ENCODE measurements at places on chromosomes 1 and 21. TPM values are rescaled to one million over a fixed set of nuclear protein-coding genes. Genes with fewer than 3 reads are reported as not detected.

DNA sequence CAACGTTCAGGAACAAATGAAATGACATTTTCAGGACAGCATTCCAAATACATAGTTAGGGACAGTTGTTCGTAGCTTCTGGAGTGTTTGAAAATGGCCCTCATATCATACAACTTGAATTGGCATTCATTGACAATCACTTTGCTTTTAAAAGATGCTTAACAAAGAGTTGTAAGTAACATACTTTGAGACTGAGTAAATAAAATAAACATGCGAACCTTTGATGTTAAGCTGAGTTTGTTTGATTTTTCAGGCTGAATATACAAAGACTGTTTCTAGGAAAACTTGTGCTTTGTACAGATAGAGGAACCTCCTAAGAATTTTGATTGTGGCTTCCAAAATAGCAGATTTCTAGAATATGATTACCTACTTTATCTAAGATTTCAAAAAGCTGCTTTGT is 45.3 kb downstream of the ITSN1 start:
- DNase-seq = no peak

- DNase-seq = no peak
These were observed 3.1 kb downstream of the SLC45A3 start for GRCh38 chr1:205677167-205677566.

DNA sequence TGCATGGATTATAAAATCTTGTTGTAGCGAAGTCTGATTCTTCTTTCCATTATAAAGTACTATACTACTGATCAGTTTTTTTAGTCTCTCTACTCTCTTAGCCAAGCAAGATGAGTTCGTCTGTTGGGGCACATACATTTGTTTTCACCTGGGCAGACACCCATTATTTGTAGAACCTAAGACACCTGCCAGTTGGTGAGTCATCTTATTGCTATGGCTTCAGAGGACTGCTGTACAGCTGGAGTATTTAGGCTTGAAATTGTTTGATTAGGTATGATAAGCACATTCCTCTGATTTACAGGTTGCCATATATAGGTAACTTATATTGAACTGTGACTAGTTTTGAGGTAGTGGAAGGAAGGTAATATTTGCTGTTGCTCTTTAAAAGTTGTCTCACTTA is 17.2 kb downstream of the RBM15 start:
- peak; percentile 29 for DNase-seq

DNA sequence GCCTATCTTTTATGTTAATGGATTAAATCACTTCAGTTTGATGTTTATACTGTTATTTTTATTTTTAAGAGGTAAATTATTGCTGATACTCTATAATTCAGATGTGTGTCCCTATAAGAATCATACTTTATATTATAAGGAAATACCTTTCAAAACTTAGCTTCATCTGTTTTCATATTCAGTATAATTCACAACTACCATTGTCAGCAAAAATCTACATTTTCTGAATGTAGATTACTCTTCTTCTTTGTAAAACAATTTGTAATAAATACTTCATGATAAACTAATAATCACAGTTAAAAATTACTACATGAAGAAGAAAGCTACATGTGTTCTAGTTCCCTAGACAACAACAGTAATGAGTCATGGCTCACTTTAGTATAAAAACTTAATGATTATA is 115.4 kb upstream of the SERTAD4 start:
- no peak for DNase-seq

DNA sequence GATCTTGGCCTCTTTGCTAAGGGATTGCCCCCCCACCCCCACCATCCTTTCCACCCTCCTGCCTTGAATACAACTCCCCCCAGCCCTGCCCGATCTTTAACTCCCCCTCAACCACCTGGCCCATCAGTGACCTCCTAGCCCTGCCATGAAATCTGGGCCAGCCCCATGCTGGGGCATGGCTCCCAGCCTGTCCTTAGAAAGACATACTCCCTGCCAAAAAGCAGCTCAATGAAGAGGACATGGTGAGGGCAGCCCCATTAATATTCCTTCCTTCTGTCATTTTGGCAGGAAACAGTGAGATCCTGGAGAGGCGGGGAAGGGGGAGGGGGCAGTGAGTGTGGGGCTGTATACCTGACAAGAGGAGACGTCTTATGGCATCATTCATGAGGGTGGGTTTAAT is 66.8 kb upstream of the DISP3 start:
- DNase-seq = no peak

DNA sequence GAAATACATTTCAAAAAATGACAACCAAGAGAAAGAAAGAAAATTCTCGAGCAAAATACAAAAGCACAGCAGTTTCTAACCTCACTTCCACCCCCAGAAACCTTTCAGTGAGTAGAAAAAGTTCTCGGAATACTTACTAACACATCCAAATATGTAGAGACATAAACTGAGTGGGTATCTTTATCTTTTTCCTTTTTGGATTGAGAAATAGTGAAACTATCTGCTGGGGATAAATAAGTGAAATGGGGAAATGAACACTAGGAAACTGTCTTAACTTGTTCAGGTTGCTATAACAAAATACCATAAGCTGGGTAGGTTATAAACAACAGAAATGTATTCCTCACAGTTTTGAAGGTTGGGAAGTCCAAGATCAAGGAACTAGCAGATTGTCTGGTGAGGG is 72.0 kb downstream of the VCAM1 start:
- no peak for DNase-seq

DNA sequence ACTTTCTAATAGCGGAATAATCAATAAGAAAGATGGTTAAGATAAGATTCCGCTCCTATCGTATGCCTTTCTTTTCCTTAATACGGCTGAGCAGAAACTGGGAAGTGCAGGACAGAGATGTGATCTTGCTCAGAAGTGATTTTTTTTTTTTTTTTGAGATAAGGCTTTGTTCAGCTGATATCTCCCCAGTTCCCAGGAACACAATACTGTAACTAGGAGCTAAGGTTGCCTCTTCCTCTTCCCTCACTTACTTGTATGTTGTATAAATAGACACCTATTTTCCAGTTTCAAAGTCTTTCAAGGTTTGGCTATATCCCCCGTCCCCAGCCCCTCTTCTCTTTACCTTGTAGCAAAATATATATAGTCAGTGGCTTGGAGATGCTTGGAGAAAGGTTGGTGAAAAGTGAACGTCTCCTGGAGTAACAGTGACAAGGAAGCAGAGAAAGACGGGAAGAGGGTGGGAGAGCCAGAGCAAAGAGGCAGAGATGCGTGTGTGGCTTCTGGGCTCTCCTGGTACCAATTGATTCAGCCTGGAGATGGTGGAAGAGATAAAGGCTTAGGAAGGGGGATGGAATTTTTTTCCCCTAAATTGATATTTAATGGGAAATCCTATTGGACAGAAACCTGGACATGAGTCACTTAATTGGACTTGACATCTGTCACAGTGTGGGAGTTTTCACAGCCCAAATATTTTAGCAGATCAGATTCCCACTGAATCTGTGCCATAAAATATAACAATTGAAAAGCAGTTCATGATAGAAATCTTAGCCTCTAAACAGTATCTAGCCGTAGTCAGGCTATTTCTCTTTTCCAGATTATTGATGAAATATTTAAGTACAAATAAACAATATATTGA is at the start of gene NHLH2:
TSS of gene NHLH2 (minus strand) at position 522 of the 856 bp plus-strand sequence. CDS start 2,754 bp downstream, outside the sequence.
- no peak for DNase-seq

DNA sequence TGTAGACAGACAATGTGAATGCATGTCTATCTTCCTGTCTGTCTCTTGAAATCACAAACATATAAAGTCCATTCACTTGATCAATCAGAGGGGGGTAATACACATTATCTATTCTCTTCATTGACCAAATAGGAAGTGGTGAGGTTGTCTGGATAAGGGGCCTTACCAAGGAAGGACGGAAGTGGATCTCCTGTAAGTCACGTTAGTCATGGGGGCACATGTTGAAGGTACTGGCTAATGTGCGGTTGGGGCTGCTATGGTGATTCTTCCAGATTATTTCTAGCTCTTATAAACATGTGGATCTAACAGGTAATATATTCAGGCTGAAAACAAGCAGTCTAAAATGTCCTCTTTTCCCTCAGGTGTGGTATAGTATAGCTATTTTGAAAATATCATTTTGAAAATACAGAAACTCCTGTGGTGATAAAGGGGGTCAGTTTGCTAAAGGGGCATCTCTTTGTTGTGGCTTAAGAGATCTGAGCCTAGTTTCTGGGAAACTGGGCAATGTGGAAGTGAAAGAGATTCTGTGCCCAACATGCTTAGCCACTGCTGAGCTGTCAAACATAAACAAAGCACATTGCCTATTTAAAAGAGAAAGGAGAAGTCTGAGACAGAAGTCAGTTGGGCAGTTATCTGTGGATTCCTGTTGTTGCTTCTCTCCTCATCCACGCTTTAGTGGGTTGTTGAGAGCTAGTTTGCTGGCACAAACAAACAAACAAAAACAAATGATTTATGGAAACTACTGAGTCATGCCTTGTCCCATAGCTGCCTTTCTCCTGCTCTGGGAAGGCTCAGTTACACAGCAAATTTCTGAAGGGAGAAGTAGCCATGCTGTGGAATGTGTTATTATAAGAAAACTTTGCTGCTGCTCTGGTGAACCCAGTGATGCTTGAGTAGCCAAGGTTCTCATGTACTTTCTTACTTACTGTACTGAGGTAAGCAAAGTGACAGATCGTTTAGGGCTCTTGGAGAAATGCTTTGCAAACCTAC is 166.9 kb downstream of the HLX start:
- no peak for DNase-seq

Gene CENPF
- polyA plus RNA-seq = 20.2 TPM

Gene OR2AK2
- polyA plus RNA-seq = not detected

Gene ADORA3
- polyA plus RNA-seq = not detected

Gene ADAMTS4
- 0.34 TPM for polyA plus RNA-seq

Gene FAM151A
- polyA plus RNA-seq = not detected

Gene EPHA2
- polyA plus RNA-seq = 70.5 TPM
